ENCODE measurements at places on chromosomes 12 and 14.

DNA sequence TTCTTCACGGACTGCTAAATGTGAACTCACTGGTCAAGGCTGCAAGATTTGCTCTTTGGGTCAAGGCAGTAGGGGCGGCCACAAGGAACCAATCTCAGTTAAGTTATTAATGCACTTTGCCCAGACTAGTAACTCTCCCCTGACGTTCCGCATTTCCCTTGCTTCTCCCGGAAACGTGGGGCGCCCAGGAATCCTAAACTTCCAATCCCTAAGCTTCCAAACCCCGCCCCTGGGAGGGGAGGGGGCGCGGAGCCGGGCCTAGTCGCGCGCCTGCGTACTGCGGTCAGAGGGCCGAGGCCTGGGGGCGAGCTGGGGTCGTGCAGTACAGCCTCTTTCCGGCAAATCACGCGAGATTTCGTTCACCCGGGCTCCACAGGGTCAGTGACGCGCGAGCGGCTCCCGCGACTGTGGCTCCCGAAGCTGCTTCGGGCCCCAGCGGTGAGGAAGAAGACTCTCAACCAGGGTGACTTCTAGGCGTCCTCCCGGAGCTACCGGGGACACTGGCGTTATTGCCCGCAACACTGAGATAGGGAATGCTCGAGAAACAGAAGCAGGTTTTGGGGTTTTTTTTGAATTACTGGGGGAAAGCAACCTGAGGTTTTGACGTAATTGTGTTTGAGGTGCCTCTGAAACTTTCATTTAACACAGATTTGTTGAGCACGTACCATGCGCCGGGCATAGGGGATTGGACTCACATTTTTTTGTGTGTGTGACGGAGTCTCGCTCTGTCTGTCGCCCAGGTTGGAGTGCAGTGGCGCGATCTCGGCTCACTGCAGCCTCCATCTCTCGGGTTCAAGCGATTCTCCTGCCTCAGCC, at the start of gene PTGR2:
TSS of gene PTGR2 (plus strand) at position 265 of the 816 bp plus-strand sequence. CDS start 7,032 bp downstream, outside the sequence.
- peak; percentile 99 for DNase-seq

DNA sequence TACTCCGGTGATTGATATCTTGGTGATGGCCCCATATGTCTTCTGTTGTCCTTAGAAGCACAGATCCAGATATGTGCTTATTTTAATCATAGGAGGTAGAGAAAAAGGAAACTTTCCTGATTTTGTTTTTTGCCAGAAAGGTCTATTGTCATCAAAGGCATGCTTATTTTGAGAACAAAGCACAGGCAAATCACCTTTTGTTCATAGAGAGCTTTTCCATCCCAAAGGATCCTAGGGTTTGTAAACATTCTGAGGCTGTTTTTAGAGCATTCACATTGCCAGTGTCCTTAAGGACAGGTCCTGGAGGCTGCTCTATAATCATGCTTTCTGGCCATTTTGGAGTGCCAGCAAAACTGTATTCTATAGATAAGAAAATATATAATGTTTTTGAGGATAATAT, 148.5 kb upstream of the SEL1L start:
- no peak for DNase-seq

DNA sequence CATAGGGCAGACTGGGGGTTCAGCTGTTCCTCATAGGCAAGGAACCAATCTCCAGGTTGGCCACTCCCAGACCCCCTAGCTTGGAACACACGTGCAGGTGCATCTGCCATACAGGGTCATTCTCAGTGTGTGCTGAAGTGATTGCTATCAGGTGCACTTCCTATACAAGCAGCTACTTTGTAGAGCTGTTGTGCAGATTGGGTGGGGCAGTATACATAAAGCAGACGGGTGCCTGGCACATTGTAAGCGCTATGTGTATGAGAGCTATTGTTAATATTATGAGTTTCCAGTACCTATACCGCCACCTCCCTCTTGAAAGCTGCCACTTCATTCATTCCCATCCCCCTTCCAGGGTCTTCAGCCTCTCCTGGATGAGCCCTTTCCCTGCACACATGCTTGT, 17.3 kb downstream of the IRF2BPL start:
- DNase-seq = no peak

DNA sequence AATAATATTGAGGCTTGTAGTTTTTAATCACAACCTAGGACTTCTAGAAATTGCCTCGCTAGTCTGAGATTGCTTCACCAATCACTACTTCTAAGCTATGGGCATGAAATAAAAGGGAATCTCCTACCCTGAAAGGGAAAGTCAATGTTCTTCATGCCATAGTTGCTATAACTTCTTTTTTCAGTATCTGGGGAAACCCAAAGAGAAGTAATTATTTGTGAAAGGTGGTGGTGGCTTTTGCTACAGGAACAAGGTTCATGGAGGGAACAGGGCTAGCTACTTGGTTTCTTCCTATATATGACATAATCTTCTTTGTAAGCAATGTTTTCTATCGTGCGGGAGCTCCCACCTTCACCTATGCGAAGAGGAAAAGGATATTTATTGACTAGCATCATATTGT, 61.6 kb upstream of the DNM1L start:
- DNase-seq = no peak

- DNase-seq = no peak
Measured at GRCh38 chr12:61610143-61610542, 650.1 kb upstream of the USP15 start.

DNA sequence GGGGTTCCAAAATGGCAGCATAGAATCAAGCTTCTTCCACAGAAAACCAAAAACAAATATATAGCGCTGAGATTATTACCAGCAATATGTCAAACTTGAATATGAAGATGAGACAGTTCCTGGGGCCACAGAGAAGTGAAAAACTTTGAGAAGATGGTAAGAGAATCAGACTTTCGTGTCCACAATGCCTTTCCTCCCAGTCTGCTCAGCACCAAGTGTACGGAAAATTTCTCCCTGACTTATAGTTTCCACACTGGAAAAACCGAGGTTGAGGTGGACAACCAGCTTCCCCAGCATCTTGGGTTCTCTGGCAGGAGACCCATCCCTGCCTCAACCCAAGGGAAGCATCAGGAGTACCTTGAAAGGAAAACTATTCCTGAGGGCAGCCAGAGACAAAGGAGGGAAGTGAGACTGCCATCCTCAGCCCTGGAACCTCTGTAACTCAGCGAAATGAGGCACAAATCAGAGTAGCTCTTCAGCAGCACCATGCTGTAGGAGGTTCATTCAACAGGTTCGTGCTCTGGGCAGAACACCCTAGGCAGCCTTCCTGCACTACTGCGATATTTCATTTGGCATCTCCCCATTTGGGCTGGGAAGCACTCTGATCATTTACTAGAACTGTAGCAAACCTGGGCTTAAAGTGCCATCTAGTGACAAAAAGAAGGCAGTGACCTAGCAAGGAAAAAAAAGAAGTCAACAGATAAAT, 52.4 kb upstream of the CAPRIN2 start:
- DNase-seq = peak; percentile 86

DNA sequence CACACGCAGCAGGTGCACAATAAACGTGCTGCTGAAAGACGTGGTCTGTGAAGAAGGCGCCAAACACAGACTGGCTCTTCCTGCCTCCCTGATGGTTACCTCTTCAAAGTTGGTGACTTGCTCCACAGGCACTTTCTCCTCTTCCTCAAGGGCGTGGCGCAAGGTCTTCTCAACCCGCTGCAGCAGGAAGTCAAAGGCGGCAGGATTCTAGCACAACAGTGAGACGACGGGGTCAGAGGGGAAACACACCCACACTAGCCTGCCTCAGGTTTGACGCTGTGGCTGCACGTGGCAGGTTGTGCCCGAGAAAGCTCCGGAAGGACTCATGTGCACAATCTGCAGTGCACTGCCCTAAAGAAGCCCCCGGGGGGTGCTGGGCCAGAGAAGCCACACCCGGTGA, 15.0 kb downstream of the POLE start:
- no peak for DNase-seq

- DNase-seq = no peak
Measured at GRCh38 chr12:92432724-92433441, 269.9 kb upstream of the PLEKHG7 start.

- peak; percentile 15 for DNase-seq
Measured at GRCh38 chr14:43795600-43796228, 711.4 kb downstream of the FSCB start.

DNA sequence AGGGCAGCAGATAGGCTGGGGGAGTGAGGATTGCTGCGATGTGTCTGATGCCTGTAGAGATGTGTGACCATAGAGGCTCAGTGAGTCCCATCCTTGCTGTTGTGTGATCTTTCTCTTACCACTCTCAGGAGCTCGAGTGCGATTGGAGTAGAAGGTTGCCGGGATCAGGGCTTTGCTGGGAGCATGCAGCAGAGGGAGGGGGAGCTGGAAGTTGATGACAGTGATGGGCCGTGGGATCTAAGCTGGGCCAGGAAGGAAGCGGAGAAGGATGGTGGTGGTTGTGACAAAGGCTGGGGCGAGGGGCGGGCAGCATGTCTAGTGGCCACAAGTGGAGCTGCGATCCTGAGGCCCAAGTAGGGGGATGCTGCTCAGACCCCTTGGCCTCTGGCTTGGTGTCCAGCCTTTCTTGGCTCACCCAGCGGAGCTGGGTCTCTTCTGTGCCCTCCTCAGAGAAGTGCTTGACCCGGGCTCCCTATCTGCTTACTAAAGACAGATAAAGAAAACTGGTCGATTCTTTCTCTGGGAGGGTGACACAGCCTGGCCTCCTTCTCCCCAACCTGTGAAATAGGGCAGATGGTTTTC, 66.2 kb downstream of the PRMT8 start:
- DNase-seq = no peak

DNA sequence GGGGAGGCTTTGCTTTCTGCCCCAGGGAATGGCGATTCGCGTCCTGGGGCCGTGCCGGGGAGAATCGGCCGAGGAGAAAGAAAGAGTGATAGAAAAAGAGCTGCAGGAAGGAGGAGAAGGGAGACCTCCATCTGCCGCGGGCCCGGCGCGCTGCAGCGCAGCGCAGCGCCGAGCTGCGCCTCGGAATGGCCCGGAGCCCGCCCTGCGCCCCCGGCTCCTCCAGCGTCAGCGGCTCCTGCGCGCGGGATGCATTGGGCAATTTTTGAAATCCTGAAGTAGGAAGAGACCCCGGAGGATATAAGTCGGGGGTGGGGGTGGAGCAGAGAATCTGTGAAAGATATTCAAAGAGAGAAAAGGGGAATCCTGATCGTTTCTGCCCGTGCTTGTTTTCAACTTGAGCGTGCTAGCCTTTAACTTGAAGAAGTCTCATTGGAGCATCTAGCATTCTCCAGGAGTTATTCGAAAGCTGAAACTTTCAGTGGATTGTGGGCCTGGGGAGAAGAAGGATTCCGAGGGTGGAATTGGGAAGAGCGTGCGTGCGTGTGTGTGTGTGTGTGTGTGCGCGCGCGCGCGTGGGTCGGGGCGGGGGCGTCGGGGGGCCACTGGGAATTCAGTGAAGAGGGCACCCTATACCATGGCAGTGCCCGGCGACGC, 441 bp downstream of the PDE3A start:
- peak; percentile 81 for DNase-seq

- DNase-seq = peak; percentile 15
Measured at GRCh38 chr14:23297611-23298277, 4.9 kb downstream of the PPP1R3E start.

DNA sequence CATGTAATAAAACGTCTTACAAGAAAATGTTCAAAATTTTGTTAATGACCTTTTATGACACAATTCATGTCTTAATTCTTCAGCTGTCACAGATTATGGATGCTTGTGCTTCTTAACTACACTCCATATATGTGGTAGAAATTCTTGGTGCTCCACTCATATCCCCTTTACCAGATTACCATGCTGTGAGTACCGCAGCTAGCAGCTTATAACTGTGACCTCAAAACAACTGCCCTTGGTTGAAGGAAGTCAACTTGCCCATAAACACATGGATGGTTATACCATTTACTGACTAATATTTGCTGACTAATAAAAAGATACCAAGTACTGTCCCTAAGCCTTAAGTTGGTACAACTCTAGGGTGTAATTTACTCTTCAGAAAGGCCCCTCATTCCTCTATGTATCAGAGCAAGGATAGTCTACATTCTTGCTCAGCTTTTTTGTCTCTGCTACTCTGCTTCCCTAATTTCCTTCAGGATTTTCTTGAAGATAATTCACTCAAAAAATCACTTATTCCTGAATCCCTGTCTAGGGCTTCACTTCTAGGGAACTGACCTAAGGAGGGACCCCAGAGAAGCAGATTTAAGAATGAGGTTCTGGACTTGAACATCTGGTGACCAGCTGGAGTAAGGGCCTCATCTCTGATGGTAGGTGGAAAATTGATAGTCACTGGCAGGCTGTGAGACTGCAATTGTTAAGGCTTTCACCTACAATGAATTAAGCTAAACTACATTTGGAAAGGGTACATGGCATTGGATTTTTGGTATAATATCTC, 152.3 kb downstream of the SLC6A15 start:
- no peak for DNase-seq

DNA sequence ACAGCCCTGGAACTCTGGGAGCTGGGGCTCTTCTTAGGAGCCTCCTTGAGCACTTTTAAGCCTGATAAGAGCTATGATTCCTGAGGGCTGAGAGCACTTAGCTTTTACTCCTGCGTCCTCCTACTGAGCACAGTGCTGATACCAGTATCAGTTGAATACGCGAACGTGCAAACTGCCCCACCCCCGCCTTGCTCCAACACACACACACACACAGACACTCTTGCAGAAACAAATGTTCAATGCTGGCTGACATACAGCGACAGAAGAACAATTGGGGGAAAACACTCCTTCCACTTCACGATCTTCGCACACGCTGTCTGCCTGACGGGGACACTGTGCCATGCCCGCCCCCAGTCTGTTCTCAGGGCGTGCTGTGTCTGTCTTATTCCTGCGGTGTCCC, 57.2 kb upstream of the DLK1 start:
- no peak for DNase-seq

GRCh38 chr14:81062816-81063215, 107.4 kb downstream of the TSHR start:
- DNase-seq = peak; percentile 3

- no peak for DNase-seq
Measured at GRCh38 chr12:132595183-132595582, 15.2 kb downstream of the LRCOL1 start.

DNA sequence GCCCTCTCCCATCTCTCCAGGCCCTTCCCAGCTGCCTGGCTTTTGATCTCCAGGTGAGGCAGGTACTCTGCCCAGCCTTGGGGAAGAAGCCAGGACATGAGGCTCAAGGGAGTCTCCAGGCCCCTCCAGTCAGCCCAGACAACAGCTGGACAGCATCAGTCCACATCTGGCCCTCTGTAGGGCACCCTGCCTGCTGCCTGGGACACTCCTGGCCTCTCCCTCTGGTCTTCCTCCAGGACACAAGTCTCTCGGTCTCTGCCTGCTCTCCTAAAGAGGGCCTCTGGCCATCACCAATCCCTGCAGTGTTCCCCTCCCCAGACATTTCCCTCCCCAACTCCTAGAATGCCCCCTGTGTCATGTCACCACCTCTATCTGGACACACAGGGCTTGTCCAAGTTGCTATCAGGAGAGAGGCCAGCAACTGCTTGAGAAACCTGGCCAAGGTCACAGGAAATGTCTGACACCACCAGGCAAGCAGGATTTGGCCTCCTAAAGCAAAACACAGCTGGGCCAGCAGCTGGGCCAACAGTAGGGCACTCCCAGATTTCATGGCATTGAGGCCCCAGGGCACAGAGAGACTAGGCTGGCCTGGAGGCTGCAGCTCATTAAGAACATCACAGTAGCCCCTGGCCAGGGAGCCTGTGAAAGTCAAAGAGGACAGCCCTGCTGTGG, 29.0 kb downstream of the LTBP2 start:
- no peak for DNase-seq
